Activated T-cell treated with anti-CD3 and anti-CD28 coated beads for 48 hours (primary cell): ENCODE measurements at places on chromosomes 3 and 15.

- no peak for DNase-seq
Measured at GRCh38 chr3:108918866-108919265, 34.8 kb downstream of the GUCA1C start.

GRCh38 chr15:31442699-31443111 is 116.1 kb downstream of the KLF13 start:
- no peak for DNase-seq

- no peak for DNase-seq
Measured at GRCh38 chr3:29721789-29722188, 440.9 kb downstream of the RBMS3 start.

DNA sequence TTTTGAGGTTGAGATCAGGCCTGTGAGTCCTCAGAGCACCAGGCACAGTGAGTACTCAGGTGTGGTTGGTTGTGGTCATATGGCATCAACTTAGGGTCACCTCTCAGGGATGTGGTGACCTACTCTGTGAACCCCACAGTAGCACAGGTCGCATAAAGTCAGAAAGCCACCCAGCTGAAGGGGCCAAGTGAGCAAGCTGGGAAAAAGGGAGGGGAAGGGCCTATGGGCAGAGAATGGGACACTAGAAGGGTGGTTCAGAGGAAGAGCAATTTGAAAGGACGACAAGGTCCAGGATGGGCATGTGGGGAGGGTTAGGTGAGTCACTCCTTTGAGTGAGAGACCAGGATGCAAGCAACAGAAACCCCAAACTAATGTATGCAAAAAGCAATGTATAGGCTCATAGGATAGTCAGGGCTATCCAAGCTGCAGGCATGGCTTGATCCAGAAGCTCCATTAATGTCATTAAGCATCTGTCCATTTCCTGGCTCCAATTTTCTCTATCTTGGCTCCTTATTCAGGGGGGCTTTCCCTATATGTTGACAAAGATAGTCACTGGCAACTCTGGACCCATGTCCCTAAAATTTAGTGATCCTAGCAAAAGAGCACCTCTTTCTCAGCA is 33.5 kb downstream of the HMCES start:
- DNase-seq, result no peak

- no peak for DNase-seq
Measured at GRCh38 chr3:37949866-37950265, 40.7 kb upstream of the VILL start.

GRCh38 chr15:65383991-65384390 is 6.2 kb upstream of the IGDCC3 start:
- no peak for DNase-seq

DNA sequence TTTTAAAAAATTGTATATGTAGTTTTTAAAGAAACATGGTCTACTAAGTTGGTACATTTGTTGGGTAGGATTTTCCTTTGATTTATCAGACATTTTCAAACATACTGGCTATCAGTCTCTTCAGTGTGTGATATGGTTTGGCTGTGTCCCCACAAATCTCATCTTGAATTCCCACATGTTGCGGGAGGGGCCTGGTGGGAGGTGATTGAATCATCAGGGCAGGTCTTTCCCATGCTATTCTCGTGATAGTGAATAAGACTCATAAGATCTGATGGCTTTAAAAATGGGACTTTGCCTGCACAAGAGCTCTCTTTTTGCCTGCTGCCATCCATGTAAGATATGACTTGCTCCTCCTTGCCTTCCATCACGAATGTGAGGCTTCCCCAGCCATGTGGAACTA is 121.9 kb downstream of the ABI3BP start:
- DNase-seq, result no peak

- no peak for DNase-seq
Measured at GRCh38 chr3:54574906-54575617, 352.8 kb downstream of the LRTM1 start.

DNA sequence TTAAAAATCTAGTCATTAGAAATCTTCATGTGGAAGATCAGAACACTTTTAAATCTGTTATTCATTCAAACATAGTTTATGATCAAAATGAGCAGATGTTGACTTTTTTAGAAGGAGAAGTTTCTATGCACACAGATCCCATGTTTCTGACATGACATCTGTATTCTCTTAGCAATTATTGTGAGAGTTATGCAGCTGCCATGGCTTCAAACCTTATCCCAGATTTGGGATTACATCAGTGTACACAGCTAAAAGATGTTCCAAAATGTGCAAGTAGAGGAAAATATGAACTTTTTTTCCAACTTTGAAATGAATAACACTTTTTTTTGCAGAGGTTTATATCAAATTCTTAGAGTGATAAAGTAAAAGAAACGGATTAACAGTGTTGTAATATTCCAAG is 1166.9 kb downstream of the ZPLD1 start:
- no peak for DNase-seq

- DNase-seq, result no peak
Measured at GRCh38 chr3:138686771-138687221, 78.2 kb downstream of the FAIM start.

DNA sequence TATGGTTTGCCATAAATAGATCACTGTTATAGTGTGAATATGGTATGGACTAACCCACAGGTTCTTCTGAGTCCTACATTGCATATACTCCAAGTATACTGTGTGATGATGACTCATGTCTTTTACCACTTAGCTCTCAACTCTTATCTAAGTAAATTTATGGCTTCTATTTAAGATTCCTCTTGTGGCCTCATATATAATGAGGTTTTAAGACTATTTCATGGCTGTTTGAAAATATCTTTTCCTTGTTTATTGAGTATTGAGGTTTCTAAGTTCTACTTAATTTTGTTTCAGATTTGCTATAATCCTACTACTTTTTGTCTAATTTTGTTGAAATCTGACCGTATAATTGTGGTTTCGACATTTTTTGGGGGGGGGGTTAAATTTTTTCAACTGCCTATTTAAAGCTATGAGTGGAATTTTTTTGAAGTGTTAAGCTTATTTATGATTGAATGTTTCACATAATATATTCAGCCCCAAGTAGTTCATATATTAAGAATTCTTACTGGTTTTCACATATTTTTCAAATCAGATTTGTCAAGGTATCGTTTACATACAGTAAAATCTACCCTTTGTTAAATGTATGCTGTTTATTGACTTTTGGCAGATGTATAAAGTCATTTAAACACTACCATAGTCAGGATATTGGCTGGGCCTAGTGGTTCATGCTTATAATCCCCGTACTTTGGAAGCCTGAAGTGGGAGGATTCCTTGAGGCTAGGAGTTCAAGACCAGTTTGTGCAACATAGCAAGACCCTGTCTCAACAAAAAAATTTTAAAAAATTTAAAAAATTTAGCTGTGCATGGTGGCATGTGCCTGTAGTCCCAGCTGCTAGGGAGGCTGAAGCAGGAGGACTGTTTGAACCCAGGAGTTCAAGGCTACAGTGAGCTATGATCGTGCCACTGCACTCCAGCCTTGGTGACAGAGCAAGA is 11.7 kb downstream of the SLC25A36 start:
- no peak for DNase-seq

GRCh38 chr3:183464480-183464879 is 36.1 kb upstream of the MCF2L2 start:
- no peak for DNase-seq
